ENCODE measurements at places on chromosomes 1 and 21.

GRCh38 chr1:184892116-184892515 is 82.2 kb downstream of the NIBAN1 start:
- no peak for DNase-seq

DNA sequence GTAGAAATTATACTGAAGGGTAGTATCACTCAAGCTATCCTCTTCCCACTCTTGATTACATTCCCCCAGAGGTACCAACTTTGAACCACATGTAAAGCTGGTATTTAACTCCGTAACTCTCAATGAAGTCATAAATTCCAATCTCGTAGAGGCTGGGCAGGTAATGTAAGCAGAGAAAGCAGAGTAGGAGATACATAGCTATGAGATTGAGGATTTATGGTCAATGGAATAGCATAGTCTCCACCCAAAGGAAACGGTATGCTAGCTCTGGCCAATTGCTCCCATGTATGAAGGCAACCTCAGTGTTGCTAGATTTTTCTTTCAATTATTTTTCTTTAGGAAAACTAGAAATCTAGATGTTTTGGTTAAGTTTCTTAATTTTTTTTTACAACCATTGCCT is 163.1 kb upstream of the NRIP1 start:
- DNase-seq: no peak

DNA sequence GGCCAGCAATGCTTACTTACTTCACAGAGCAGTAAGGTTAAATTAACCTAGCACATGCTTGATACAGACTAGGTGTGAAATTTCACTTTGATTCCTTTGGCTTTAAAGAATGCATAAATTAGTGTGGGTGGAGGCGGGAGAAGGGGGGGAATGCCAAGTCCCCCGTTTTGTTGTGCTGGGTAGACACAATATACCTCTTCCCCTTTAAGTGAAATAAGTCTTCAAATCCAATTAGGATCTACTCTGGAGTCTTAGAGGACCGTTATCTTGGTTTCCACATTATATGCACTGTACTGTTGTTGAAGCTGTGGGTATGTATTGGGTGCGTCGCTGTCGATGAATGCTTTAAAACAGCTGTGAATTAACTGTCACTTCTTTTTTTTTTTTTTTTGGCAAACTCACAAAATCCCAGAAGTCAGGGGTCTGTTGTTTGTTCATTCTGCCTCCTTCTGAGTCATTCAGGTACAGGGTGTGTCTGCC is 1.6 kb upstream of the S1PR1 start:
- DNase-seq: no peak

DNA sequence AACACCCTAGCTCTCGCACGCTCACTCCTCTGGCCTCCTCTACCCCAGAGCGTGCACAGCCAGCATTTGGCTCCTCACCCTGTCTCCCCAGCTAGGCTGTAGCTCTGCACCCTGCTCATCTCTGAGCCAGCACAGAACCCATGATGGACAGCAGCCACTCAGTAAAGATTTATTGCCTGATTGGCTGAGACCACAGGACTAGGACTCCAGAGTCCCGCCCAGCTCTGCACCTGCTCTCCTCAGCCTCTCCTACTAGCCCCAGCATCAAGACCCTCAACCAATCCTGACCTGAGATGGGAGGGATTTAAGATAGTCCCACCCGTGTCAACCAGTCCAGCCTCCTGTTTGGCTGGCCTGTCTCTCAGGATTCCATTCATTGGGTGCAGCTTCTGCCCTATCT is 9.3 kb downstream of the C1QB start:
- DNase-seq: peak; percentile 21

DNA sequence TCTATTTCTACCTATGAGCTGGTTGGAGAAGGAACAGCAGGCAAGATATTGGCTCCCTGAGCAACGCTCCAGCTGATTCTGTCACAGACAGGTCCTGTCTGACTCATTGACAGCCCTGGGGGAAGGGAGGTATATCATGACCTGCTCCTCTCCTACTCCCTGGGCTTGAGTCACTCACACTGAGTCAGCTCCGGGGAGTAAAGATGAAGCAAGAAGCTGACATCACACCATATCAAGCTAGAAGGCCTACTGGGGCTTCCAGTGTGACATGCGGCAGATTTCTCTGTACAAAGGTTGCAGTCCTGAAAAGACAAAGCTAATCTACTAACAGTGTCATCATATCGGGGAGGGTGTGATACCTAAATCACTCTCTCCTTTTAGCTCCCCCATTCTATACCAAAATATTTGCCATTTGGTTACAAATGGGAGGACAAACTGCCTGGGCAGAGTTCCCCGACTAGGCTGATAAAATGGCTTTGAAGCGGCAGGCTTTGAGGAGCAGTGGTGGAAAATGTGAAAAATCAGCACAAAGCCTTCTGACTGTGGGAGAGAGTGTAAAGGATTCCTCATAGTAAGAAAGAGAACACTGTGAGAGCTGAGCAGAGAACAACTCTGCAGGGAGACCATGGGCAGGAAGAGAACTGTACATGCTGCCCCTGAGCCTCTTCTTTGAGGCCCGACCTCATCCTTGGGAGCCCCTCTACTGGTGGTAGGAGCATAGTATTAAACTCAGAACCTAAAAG is 15.5 kb downstream of the PI4KB start:
- no peak for DNase-seq

GRCh38 chr1:69662321-69662720 is 94.6 kb downstream of the LRRC7 start:
- no peak for DNase-seq
